CD4-positive, CD25-positive, alpha-beta regulatory T cell (primary cell): ENCODE measurements at places on chromosomes 7 and 10. TPM values are rescaled to one million over a fixed set of nuclear protein-coding genes. Genes with fewer than 3 reads are reported as not detected.

Gene TMEM140
- polyA plus RNA-seq = 23.9 TPM

Gene EBLN1
- not detected for polyA plus RNA-seq

Gene VPS26A
- 55.5 TPM for polyA plus RNA-seq

Gene PHF14
- 8.8 TPM for polyA plus RNA-seq

Gene AOAH
- 0.46 TPM for polyA plus RNA-seq

Gene HOXA2
- polyA plus RNA-seq = 0.11 TPM

Gene PLEKHA8
- 3.1 TPM for polyA plus RNA-seq

Gene CRTAC1
- not detected for polyA plus RNA-seq

Gene OGDHL
- polyA plus RNA-seq = not detected

Gene LRIT2
- not detected for polyA plus RNA-seq

Gene KLF14
- polyA plus RNA-seq = not detected

Gene UNCX
- polyA plus RNA-seq = not detected

Gene TUBAL3
- 0.31 TPM for polyA plus RNA-seq

Gene ANKRD1
- not detected for polyA plus RNA-seq
